ENCODE measurements at places on chromosomes 6 and 20.
A peak's percentile ranks its signal among the peaks of the same experiment; 100 is the strongest.

GRCh38 chr20:62772990-62773844, 23.1 kb upstream of the MRGBP start:
- DNase-seq, result no peak

GRCh38 chr6:35931120-35931561, 10.2 kb upstream of the SRPK1 start:
- no peak for DNase-seq

GRCh38 chr6:37696220-37696840, 1.4 kb downstream of the MDGA1 start:
- no peak for DNase-seq

DNA sequence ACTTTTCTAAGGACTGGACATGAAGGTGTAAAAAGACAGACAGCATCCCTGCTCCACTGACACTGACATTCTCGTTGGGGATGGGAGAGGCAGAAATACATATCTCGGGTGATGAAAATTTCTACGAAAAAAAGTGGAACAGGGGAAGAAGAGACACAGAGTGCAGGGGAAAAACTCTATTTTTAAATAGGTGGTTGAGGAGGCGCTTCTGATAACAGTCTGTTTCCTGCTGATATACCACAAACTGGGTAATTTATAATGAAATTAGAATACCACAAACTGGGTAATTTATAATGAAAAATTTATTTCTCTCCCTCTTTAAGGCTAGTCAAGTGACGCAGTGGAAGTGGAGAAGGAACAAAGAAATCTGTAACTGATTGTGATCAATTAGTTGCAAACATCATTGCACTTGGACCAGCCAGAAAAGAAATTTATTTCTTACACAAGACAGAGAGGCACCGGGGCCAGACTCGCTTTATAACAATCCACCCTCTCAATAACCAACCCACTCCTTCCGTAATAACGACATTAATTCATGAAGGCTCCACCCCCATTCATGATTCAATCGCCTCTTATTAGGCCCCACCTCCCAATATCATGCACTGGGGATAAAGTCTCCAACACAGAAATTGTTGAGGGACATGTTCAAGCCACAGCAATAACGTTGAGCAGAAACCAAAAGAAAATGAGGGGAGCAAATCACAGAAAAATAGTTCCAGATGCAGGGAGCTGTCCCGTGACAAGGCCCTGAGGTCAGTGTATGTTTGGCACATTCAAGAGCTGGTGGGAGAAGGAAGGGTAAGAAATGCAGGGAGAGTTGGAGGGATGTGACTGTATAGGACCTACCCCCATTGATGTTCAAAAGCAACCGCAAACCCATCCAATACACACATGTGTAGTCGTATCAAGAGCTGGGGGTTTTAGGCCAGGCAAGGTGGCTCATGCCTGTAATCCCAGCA, 6.6 kb upstream of the SRSF6 start:
- no peak for DNase-seq

- peak; percentile 87 for DNase-seq
These were observed 2.7 kb upstream of the C6orf62 start for GRCh38 chr6:24721461-24722215.

- DNase-seq, result no peak
These were observed 59.2 kb downstream of the SYNJ2 start for GRCh38 chr6:158040804-158041347.

DNA sequence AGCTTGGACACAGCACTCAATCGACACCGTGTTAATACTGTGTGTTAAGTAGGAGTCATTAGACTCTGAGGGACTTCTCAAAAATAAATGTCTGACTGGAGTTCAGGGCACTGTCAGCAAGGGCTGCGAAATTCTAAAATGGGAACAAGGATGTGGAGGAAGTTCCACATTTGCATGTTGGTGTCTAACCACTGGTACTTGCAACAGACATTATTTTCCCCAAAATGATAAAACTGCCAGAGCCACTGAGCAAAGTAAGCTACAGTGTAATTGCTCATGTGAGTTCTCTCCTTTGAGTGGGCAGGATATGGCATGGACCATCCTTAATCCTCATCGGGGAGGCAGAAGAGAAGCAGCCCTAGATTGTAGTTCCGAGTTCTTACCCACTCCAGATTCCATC, 215.9 kb downstream of the SLC24A3 start:
- no peak for DNase-seq

- no peak for DNase-seq
These were observed 114.7 kb downstream of the SASH1 start for GRCh38 chr6:148457137-148457842.
